ENCODE measurements at places on chromosomes 4 and X.

GRCh38 chr4:40550948-40551462 lies 78.7 kb downstream of the RBM47 start:
- DNase-seq: no peak

DNA sequence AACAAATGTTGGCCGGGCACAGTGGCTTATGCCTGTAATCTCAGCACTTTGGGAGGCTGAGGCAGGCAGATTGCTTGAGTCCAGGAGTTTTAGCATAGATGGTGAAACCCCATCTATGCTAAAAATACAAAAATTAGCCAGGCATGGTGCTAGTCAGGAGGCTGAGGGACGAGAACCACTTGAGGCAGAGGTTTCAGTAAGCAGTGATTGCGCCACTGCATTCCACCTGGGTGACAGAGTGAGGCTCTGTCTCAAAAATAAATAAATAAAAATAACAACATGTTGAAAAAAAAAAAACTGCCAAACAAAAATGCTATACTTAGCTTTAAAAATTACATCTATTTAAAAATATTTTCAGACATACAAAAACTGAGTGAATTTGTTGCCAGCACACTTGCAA lies 374.2 kb upstream of the SMIM31 start:
- no peak for DNase-seq

DNA sequence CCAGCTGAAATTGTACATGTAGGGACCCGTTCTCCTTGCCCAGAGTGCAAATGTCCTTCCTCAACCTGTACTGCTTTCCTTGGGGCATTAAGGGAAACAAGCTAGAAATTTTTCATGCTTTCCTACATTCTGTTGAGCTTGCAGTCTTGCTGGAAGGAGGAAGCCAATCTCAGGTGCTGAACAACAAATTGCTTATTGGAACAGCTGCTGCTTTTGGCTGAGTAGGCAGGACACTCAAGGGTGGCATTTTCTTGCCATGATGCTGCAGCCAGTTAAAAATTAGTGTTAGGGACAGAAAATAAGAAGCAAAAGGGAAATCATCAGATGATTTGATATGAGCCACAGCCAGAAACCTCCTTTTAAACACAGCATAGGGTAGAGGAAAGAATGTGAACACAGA lies 223.7 kb downstream of the QDPR start:
- no peak for DNase-seq

DNA sequence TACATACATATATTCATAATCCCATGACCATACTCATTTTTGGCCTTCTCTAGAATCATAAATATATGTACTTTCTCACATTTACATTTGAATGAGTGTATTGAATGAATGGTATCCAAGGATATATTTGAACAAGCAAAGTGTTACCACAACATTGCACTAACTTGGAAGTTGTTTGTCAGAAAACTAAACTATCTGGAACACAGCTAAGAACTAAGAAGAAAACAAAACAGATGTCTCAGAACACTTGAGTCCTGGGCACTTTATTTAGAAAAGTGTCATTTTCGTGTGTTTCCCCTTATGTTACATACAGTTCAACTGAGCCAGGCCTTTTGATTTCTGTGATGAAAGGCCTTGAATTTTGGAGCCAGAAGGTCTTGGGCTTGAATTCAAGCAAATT lies 466.7 kb upstream of the FAT1 start:
- DNase-seq: no peak

GRCh38 chr4:1232661-1233621 lies 16.0 kb downstream of the CTBP1 start:
- DNase-seq: no peak

- DNase-seq: no peak
Measured at GRCh38 chr4:110310795-110311194, 112.4 kb upstream of the ELOVL6 start.

GRCh38 chr4:107559653-107560052 lies 160.4 kb downstream of the PAPSS1 start:
- DNase-seq: no peak

GRCh38 chr4:17058916-17059741 lies 160.7 kb upstream of the LDB2 start:
- no peak for DNase-seq

DNA sequence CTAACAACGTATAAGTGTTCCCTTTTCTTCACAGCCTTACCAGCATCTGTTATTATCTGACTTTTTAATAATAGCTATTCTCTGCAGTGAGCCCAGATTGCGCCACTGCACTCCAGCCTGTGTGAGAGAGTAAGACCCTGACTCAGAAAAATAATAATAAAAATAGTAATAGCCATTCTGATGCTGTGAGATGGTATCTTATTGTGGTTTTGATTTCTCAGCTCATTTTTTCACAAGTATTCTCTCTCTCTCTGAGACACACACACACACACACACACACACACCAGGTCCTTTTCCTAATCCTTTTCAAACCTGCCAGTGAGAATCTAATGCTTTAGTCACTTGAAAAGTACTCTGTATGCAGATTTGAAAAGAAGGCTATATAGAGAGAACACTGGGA lies 89.8 kb downstream of the CHIC2 start:
- DNase-seq: no peak

DNA sequence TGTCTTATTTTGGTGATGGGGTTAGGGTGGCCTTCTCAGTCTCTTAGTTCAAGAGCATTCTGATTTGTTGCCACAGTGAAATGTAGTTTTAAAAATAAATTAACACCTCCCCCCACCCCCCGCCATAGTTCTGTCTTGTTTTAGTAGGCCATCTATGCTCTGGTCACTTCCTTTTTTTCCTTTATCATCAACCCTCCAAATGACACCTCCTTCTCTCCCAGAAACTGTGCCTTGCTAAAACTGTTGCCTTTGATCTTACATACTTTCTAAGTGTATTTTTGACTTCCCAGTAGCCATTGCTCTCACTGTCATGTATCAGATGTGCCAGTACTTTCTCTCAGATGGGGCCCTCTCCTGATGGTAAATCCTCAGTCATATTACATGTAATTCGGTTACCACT lies 14.5 kb upstream of the NDUFC1 start:
- DNase-seq: no peak

DNA sequence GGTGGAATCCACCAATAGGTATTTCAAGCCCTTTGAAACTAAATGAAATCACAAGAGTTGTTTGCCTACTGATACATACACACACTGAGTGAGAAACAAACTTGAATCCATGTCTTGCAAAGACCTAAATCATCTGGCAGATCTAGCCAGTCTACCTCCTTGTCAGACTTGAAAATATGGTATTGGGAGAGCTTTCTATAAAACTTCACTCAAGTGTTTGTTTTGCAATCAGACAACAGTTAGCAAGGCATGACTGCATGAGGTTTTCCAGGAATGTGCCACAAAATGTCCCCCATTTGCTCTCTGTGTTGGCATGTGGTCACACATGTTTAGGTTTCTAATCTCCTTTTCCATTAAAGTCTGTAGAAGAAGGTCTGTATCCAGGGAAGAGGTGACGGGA lies 52.4 kb downstream of the MAP3K15 start:
- no peak for DNase-seq

DNA sequence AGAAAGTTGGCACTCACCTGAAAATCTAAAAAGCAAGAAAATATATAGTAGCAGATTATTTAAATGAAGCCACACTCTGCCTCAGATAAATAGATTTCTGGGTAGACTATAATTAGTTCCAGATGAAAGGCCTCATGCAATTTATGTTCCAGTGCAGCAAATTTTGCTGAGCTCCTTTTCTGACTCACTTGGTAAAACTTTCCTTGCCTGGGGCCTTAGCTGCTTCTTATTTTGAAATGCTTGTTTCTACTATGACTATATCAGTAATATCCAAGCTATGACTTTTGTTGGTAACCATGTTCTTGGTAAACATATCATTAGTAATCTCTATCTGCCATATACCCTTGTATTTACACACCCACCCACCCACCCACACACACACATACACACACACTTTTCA lies 961.8 kb downstream of the SH3BGRL start:
- DNase-seq: no peak

GRCh38 chr4:39433878-39434492 lies 24.7 kb downstream of the RPL9 start:
- no peak for DNase-seq

DNA sequence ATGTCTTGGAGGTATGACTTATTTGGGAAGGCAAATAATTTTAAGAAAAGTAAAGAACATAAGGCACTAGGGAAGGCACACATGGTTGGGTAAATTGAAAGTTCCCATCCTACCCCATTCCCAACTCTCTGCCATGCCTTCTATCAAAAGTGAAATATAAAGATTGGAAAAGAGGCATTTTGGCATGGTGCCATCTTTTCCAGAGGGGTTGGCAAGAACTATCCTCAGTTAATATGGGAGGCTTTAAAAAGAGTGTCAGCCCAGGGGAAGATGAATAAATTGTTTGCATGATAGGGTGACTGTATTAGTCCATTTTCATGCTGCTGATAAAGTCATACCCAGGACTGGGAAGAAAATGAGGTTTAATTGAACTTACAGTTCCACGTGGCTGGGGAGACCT lies 150.8 kb upstream of the BOD1L1 start:
- DNase-seq: no peak

GRCh38 chr4:113243312-113243711 lies 193.9 kb downstream of the ANK2 start:
- DNase-seq: no peak

DNA sequence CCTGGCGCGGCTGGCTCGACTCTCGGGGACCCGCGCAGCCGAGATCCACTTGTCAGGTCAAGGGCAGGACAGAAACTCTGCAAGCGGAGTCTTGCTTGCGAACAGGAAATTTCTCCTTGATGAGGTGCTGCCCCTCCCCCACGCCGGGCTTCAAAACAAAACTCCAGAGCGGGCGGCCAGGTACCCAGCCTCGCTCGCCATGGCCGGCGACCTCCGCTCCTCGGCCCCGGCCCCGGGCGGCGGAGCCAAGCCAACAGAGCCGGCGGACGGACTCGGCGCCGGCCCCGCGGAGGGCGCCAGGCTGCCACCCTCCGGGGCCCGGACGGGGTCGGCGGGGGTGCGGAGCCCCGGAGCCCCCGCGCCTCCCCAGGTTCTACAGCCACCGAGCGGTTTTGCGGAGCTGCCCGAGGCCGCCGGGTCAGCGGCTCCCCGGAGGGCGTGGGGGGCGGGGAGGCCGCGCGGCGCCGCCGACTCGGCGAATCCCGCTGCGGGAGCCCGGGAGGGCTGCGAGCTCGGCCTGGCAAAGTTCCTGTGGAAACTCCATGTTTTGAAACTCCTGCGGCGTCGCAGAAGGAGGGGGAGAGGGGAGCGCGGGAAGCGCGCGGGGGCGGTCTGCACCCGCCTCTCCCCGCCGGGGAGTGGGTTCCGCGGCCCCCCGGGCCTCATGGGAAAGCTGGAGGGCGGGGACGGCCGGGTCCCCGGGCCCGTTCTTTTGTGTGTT lies 11.7 kb upstream of the BCOR start:
- DNase-seq: no peak

Measured in epithelial cell of proximal tubule (primary cell).